ENCODE measurements at places on chromosomes 3 and 15.

DNA sequence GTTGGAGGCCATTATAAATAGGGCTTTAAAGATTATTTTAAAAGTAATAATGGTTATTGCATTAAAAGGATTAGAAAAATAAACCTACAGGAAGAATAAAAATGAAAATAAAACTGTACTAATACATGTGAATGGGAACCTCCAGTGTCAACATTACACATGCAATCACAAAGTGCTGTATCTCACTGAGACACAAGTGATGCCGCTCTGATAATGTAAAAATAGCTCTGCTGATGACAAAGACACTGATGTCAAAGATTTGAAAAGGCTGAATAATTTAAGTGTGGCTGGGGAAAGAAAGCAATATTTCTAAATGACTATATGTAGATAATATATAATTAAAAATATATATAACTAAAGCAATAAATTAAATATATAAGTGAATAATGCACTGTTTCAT lies 129.1 kb upstream of the RAP2B start:
- DNase-seq: no peak

DNA sequence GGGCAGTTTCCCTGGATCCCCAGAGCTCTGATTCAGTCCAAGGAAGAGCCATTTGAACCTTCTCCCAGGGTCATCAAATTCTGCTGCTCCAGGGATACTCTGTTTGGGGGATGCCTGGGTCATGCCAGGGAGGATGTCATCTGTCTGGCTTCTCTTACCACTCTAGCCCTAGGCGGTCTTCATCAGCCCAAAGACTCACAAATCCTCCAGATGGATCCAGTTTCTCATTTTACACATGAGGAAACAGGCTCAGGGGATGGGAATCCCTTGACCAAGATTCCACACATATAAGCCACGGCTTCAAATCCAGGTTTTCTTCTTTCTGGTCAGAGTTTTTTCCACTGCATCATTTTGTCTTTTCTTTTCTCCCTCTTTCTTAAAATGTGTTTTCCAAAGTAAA lies 36.7 kb downstream of the SLC28A1 start:
- no peak for DNase-seq

DNA sequence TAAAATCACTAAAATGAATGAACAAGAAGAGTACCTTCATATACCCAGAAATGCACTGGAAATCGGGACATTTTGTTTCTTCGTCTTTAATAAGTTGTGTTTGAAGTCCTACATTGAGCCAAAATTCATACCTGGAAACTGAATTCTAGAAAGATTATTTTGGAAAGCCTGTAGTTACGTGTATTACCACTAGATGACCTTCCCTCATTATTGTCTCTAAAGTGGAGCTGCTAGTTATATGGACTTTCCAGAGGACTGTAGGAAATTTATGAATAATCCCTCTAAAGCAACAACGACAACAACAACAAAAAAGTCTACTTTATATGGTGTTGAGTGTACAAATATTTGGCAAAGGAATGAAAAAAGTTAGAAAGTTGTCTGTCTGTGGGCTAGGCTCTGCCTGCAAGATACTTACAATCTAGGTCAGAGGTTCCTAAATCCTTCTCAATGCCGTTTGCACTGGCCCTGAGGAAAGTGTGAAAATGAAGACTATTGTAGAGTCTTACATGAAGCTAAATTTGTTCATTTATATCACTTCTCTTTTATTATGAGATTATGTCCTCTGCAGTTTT lies 234.8 kb upstream of the NR2E3 start:
- DNase-seq: no peak

- no peak for DNase-seq
Measured at GRCh38 chr15:75857886-75858285, 14.6 kb downstream of the UBE2Q2 start.

All from stimulated activated CD4-positive, alpha-beta T cell treated with anti-CD3 and anti-CD28 coated beads, TNF-alpha, amount 100 ng/mL, for 1 hour (primary cell).